ENCODE measurements at places on chromosomes 13 and 19.

- DNase-seq: no peak
Observed at GRCh38 chr13:110403721-110404120, 96.6 kb downstream of the COL4A2 start.

DNA sequence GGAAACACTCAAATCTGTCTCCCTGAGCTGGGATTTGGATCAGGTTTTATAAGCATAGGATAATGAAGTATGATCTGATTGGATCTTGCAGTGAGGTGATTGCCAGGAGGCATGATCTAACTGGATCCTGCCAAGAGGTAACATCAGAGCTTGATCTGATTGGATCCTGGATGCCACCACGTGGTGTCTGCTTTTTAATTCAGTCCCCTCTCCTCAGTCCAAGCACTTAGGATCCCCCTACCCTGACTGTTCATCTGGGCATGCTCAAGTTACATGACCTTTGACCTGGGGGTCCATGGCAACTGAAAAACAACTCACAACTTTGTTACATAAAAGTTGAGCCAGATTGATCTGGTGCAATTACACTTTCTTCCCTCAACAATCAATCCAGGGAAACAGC lies 47.5 kb upstream of the LSM14A start:
- no peak for DNase-seq

- no peak for DNase-seq
Observed at GRCh38 chr13:111475488-111475887, 155.0 kb downstream of the TEX29 start.

DNA sequence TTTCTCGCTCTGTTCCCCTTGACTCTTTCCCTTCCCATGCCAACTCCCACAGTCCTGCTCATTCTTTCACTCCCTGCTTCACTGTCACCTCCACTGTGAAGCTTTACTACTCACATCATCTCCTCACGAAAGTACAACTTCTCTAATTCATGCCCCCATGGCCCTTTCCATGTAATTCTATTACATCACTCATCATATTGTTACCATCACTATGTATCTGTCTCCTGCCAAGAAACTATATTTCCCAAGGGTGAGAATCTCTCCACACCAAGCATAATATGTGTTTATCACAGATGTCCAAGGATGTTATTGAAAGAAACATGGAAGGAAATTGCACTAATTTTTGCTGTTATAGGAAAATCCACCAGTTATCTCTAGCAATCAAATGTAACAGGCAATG lies 37.2 kb upstream of the LRCH1 start:
- no peak for DNase-seq

DNA sequence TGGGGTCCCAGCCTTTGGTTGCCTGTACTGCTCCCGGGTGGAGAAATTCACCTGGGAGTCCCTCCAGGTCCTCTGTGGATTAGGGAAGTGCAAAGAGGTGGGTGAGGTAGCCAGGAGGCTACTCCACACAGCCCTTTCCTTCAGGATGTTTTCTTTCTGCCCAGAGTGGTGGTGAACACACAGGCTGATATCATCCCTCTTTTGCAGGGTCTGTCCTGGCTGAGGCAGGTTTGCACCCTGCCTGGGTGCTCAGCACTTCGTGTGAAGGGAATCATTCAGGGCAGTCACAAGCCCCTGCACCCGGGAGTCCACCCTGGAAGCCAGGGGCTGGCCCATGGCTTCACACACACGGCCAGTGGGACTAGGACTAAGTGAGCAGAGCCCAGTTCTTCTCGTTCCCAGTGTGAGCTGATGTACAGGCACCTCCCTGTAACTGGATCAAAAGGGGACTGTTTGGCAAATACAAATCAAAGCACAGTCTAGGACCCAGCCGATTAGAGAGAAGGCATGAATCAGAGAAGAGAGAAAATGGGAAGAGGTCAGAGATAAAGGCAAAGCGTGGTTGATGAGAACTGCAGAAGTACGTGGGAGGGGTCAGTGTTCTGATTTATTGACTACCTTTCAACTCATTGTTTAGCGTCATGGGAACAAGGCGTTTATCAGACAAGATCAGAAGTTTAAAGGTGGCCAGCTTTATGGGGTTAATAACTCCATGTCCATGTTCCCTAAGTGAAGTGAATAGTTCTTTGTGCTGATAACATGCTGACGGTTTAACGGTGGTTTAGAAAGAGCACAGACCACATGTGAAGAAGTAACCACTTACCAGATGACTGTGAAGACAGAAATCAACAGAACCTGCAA lies 30.4 kb upstream of the SPATA13 start:
- DNase-seq: no peak

GRCh38 chr19:15398501-15399233 lies 19.1 kb upstream of the AKAP8 start:
- DNase-seq: no peak

DNA sequence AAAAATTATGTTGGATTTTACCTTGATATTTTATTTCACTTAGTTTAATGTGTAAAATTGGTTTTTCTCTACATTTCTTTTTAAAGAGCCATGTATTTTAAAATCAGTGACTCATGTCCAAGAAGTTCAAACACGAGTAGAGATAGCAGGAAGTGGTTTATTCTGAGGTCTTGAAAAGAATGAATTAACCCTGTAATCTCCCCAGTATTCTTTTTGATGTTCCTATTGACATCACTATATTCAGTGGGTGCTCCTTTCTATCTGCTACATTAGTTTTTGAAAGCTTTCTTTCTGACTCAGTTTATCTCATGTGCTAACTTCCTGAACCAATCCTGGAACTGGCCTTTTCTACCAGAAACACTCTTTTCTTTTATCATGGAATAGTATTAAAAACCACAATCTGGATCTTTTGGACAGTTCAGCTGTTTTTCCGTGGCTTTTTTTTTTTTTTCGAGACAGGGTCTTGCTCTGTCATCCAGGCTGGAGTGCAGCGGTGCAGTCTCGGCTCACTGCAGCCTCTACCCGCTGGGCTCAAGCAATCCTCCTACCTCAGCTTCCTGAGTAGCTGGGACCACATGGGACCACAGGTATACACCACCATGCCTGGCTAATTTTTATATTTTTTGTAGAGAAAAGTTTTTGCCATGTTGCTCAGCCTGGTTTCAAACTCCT lies 114.9 kb downstream of the PCCA start:
- no peak for DNase-seq
